Activated CD4-positive, alpha-beta T cell treated with anti-CD3 and anti-CD28 coated beads, Interleukin-2, amount 50 U/mL, for 24 hours (primary cell): ENCODE measurements at places on chromosomes 3 and 15.

GRCh38 chr3:49383387-49383786 is 25.2 kb upstream of the GPX1 start:
- DNase-seq = no peak

- no peak for DNase-seq
These were observed 7.3 kb upstream of the BCL2A1 start for GRCh38 chr15:79978260-79978654.

DNA sequence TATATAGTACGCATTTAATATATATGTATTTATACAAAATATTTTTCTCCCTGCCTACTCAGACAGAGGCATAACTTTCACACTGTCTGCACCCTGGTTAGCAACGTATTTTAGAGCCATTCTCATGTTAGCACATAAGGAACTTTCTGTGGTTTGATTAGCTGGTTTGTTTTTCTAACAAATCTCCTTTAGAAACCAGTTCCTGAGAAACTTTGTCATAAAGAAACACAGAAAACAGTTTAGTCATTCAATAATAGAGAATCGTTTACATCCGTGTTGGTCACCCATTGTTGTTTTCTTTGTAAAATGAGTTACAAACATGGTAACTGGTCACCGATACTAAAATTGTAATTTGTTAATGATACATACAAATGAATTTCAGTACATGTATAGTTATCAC is 5.9 kb upstream of the NGRN start:
- no peak for DNase-seq

DNA sequence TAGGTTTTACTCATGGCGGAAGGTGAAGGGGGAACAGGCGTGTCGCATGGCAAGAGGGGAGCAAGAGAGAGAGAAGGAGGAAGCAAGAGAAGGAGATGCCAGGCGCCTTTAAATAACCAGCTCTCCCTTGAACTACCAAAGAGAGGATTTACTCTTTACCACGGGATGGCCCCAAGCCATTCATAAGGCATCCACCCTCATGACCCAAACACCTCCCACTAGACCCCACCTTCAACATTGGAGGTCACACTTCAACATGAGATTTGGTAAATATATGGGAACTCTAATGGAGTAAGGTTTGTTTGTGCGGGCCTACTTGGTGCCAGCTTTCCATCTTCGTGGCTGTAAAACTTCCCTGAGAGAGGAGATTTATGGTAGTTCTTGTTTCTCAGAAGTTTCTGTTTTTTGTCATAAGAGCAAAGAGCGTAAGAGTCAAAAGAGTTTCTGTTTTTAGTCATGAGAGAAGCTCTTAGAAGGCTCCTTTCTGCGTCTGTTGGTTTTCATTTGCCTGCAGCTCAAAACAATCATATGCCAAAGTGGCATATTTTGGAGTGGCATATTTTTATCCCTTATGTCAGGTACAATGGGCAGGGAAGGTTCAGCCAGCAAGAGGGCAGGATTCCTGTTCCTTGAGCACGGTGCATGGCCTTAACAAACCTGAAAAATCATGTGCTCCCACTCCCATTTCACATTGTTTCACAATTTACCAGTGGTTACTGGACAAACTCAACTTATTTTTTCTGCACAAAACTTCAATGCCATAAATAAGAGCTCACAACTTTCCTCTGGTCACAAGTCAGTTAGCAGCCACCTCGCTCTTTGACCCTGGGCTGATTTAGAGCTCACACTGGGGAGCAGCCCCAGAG is 12.5 kb downstream of the PML start:
- no peak for DNase-seq

DNA sequence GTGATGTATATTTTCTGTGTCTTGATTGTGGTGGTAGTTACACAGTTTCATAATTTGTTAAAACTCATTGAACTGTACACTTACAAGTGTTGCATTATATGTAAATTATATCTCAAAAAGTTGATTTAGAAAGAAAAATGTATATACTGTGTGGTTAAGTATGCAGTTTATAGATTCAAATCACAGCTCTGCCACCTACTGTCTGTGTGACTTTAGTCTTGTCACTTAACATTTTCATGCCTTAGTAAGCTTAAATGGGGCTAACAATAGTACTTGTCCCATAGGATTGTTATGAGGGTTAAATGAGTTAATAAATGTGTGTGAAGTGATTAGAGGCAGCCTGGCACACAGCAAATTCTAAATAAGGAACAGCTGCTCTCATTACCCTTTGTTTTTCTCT is 120.9 kb upstream of the P2RY1 start:
- DNase-seq = no peak

- DNase-seq = no peak
These were observed 8.7 kb downstream of the GAP43 start for GRCh38 chr3:115632026-115632425.

DNA sequence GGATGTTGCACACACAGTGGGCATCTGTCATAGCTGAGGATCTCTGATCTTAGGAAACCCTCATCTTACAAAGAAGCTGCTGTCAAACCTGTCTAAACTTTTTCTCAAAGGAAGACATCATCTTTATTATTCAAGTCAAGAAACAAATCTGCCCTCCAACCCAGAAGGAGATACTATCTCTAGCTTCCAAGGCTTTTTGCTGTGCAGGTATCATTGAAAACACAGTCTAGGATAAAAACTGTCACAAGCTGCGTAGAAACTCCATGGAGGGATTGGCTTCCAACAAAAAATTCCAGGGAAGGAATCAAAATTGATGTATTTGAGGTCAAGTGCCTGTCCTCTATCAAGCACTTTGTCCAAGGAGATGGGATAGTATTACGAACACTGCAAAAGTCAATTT is 89.1 kb downstream of the GOLIM4 start:
- no peak for DNase-seq

- no peak for DNase-seq
These were observed 193.2 kb downstream of the CLSTN2 start for GRCh38 chr3:140128217-140128616.

DNA sequence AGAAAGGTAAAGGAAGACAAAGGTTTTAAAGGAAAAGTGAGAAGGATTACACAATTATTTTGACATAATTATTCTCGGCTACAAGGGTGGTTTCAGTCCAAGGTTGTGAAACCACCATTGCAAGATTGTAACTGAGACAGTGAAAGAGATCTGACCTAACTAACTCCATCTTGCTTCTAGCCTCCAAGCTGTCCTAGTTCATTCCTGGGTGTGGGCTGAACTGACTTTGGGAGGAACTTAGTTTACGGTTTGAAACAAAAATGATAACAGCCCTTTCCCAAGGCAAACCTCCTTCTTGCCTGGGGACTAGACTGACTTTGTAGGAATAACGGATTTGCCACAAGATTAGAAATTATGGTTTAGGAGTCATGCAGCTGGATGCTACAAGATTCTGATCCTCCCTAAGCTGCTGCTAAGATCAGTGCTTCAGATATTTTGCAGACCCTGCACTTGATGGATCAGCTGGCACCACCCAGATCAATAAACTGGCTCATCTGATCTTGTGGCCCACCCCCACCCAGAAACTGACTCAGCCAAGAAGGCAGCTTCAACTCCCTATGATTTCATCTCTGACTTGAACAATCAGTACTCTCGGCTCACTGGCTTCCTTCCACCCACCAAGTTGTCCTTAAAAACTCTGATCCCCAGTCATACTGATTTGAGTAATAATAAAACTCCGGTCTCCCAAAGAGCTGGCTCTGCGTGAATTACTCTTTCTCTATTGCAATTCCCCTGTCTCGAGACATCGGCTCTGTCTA is 57.7 kb upstream of the AADACL2 start:
- no peak for DNase-seq

DNA sequence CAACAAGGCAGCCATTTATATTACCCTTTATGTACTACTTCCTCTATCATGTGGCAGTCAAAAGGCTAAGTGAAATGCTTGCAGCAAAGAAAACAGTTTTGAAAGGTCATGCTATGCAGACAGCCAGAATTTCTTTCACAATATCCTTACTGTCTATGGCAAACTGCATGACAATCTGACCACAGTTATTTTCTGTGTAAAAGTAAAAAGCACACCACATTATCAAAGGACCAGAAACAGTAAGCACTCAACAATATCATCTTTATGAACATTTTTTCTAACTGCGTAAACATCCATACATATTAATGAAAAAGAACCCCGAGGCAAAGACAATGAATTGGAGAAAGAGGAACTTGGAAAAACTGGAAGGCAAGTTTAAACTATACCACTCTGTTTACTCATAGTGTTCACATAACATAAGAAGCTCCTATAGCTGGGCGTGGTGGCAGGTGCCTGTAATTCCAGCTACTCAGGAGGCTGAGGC is 47.9 kb downstream of the PIK3CB start:
- DNase-seq = no peak

GRCh38 chr3:160804762-160805161 is 48.7 kb downstream of the PPM1L start:
- no peak for DNase-seq

GRCh38 chr3:196215493-196216020 is 777 bp upstream of the SLC51A start:
- no peak for DNase-seq

- no peak for DNase-seq
These were observed 2.3 kb downstream of the GORASP1 start for GRCh38 chr3:39104961-39105686.

GRCh38 chr3:183539811-183540210 is 15.7 kb downstream of the KLHL6 start:
- no peak for DNase-seq

DNA sequence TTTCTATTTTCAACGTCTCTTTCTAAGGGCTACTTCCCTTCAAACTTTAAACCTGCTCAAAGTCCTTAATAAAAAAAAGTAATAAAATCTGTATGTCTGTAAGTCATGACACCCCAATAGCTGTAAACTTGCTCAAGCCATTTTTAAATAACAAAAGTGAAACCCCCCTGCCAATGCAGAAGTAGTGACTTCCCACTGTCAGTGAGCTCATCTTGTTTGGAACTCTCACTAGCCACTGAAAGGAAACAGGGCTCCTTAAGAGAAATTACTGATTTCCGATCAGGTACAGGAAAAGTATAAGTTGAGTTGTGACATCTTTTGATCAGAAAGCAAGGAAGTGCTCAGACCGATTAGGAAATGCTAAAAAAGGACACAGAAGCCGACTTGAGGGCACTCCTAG is 27.6 kb upstream of the GPR171 start:
- no peak for DNase-seq

DNA sequence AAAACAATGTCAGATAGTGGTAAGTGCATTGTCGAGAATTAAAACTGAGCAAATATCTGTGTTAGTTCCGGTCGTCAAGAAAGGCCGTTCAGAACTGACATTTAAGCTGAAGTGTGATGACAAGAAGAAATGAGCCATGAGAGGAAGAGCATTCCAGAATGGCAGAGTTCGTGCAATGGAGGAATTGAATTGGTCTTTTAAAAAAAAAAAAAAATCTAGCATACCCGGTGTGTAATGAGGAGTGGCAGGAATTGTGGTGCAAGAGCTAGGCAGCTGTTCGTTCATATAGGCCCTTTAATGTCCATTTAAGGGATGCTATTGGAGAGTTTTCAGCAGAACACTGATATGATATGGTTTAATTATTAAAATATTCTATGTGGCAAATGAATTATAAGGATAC is 2.6 kb upstream of the GBE1 start:
- DNase-seq = no peak

GRCh38 chr3:116963802-116964201 is 254.2 kb downstream of the TUSC7 start:
- no peak for DNase-seq

DNA sequence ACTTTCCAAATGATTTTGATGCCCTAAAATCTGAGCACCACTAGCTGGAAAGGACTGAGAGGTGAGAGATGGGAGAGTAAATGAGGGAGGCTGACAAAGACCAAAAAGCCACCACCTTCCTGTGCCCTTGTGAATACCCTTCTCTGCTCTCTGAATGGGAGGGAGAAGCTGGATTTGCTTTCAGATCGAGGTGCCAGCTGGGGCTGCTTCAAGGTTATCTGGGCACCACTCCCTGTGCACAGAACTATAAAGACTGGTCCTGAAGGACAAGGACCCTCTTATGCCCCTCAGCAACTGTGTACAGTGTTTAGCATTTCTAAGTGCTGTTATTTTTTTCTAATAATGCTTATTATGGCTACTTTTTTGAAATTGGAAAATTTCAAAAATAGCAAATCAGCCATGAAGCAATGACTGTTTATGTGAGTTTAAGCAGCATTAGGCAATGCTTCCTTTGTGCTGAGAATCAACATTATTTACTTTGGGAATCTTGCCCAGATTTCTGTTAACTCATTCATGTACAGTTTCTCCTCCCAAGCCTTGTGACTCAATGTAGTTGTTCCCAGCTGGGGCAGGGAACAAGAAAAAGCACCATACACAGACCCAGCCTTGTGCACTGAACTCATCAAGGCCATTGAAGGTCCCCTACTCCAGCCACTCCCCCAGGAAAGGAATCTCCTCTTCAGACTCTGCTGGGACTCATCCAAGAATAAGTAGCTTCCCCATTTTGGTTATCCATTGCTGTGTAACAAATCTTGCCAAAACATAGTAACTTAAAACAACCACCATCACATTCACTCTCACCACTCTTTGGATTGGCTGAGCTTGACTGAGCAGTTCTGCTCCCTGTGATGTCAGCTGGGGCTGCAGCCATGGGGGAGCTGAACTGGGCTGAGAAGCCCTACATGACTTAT is 37.3 kb upstream of the CDV3 start:
- no peak for DNase-seq

- no peak for DNase-seq
These were observed at the start of gene CHRNA3 for GRCh38 chr15:78620527-78621421. Gene CHRNA3, minus strand, starts transcription at chr15:78620996. Its CDS starts 202 bp downstream, at chr15:78620794.

DNA sequence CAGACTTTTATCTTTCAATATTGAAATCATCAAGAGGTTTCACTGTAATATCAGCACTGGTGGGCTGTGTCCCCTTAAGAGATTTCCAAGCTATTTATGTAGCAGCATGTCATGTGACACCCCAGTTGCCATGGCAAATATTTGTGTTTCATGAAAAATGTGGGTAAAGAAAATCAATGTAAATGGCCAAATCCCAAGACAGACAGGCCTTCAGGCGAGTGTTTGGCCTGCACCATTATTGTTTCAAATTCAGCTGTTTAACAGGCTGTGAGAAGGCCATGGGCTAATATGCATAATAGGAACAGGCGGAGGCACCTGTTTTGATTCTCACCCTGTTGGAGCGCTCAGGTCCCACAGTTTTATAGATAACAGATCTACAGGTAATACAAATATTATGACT is 104.2 kb downstream of the IQCH start:
- DNase-seq = no peak

- DNase-seq = no peak
These were observed 32.6 kb upstream of the PDE8A start for GRCh38 chr15:84949043-84949442.

DNA sequence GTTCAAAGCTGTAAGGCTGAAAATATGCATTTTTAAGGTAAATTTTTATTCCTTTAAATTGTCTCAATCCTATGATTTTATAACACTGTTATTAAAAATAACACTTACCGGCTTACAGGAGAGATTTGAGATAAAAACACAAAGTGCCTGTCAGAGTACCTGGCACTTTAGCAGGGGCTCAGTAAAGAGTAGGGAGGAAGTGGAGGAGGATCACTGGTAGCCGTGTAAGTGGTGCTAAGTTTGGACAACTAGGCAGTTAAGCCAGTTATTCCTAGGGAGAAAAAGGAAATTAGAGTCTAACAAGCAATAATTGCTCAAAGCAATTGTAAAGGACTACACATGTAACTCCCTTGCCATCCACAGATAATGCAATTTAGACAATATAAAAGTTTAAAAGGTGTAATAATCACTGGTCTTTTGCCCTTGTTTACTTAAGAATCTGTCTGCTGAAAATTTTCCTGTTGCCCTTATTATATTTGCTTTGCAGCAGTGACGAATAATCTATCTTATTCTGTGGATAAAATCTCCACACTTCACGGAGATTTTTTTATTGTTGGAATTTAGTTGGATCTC is 204.8 kb downstream of the CDIN1 start:
- DNase-seq = no peak

- no peak for DNase-seq
These were observed 16.4 kb downstream of the CCDC12 start for GRCh38 chr3:46960081-46960701.

GRCh38 chr3:57810048-57810447 is 53.9 kb downstream of the SLMAP start:
- no peak for DNase-seq
